ENCODE measurements at places on chromosomes 7 and 10.
A peak's percentile ranks its signal among the peaks of the same experiment; 100 is the strongest.

DNA sequence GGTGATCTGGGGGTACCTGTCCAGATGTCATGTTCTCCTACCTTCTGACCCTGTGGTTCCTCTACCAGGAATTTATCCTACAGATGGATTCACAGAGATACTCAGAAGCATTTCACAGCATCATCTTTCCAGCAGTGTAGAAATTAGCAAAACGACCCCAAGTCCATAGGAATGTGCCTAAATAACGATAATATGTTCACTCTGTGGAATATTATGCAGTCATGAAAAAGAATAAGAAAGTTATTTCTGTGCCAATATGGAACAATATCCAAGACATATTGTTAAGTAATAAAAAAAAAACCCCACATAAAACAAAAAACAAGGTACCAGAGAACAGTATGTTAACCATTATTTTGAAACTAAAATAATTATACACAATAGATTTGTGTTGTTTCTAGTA lies 123.8 kb upstream of the SDK1 start:
- DNase-seq: no peak

DNA sequence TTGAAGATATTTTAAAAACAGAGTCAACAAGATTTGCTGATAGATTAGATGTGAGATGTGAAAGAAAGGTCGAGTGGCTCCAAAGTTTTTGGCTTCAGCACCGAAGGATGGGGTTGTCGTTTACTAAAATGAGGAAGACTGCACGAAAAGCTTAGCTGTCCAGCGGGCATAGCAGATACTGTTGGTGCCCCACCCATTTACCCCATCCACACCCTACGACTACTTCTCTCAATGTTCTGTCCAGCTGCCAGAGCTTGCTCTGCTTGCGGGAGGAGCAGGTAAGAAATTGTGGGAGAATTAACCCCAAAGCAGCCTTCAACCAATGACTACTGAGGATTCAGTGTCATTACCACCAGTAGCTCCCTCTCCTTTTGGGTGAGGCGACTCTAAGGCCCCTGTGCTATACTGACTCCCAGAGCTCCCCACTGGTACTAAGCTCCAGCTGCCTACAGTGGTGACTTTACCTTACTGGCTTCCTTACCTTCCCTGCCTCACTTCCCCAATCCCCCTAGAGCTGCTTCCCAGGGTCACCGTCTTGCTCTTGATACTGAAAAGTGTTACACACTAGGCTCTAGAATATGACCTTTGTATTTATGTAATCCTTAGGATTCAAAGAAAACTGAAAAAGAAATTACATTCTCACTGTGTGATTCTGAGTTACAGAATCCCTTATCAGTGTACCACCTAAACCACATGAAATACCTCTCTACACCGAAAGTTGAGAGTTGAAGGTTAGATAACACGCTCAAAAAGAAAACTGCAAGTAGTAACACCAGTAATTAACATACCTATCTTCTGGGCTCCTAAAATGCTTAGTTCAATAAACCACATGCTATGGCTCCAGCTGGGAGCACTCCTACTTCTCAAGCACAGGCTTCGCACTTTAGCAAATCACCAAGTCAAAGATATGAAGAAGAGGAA lies 22.3 kb downstream of the CACUL1 start:
- DNase-seq: no peak

- no peak for DNase-seq
Measured at GRCh38 chr10:129388435-129388834, 78.6 kb upstream of the MGMT start.

- no peak for DNase-seq
Measured at GRCh38 chr7:115267503-115267902, 345.6 kb downstream of the MDFIC start.

- DNase-seq: no peak
Measured at GRCh38 chr7:6167004-6167551, 105.3 kb downstream of the CYTH3 start.

DNA sequence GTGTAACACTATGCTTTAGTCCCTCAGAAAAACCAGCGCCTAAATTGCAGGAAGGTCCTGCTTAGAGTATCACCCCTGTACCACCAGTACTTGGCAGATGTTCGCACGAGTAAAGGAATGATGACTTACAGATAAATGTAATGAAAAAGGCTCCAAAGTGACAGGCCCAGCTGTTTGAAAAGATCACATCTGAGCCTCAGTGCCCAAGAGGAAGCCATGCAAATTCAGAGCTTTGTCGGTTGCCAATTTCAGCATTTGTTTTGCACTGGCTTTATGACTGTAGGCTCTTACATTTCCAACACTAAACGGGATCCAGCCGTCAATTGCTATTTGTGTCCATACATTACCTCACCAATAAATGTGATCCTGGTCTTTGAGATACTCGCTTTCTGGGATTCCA lies 60.6 kb upstream of the GAD2 start:
- DNase-seq: no peak

DNA sequence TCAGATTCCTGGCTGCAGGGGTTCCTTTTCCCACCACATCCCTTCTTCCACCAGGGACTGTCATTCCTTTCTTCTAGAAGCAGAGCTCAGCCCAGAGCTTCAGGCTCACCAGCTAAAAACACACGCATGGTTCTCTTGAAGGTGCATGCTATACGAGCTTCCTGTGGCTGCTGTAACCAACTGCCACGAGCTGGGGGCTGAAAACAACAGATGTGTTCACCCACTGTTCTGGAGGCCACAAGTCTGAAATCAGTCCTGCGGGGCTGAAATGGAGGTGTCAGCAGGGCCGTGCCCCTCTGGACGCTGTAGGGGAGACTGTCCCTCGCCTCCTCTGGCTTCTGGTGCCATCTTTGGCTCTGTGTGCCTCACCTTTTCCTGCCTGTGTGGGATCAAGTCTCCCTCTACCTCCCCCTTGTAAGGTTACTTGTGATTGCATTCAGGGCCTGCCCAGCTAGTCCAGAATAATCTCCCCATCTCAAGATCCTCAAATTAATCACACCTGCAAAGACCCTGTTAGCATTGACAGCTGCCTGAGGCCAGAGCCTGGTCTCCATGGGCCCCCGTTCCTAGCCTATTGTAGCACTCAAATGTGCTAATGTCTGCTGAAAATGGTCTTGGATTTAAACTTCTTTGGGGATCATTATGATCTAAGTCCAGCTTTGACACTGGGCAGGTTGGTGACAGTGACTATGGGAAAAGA lies 13.7 kb downstream of the RAB19 start:
- peak; percentile 59 for DNase-seq

- DNase-seq: no peak
Measured at GRCh38 chr10:68604441-68604840, 44.3 kb downstream of the TET1 start.

- DNase-seq: no peak
Measured at GRCh38 chr10:3684891-3685290, 100.1 kb downstream of the KLF6 start.

DNA sequence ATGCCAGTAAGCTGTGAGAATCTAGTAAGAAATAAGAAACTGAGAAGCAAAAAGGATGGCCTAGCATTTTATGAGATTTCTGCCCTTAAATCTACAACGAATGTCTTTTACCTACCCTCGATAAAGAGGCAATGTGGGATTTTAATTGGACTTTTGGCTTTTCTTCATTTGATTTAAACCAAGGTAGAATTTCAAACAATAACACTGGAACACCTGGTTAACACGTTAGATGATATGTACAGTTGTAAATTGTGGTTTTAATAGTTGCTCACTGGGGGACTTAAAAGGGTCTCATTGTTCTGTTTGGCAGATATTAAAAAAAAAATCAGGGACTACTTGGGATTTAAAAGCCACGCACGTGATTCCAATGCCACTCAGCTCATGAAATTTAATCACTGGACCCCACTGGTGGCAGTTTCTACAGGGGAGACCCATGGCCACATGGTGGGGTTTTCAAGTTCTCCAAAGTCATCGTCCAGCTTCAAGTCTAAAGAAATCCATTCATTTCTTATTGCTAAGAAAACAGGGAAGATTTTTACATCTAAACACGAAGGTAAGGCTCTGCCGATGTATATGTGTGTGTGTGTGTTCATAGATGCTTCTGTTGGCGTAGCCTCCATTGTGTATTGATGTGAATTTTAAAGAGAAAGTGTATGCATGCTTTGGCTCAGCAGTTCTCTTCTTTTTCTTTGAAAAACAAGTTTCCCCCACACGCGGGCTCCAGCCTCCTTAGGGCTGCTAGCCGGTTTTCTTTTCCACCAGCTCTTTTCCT lies 588.6 kb upstream of the MKI67 start:
- no peak for DNase-seq

DNA sequence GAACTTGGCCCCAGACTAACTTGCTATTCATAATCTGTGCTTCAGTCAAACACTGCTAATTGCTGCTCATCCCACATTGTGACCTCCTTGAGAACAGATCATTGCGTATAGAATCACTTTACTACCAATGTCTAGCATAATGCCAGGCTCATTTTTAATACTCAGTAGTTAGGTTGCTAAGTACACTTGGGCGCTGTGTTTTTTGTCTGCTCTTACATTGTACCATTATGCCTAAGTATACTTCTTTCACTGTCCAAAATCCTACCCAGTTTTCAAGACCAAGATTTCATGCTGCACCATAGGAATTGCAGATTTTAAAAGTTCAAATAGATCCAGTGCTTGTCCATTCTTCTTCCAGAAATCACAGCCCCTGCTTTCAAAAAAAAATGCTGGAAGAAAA lies 32.8 kb upstream of the TMEM106B start:
- no peak for DNase-seq

GRCh38 chr7:87627634-87627994 lies 584 bp upstream of the RUNDC3B start:
- no peak for DNase-seq

GRCh38 chr10:23200997-23201652 lies 9.0 kb downstream of the PTF1A start:
- DNase-seq: no peak

DNA sequence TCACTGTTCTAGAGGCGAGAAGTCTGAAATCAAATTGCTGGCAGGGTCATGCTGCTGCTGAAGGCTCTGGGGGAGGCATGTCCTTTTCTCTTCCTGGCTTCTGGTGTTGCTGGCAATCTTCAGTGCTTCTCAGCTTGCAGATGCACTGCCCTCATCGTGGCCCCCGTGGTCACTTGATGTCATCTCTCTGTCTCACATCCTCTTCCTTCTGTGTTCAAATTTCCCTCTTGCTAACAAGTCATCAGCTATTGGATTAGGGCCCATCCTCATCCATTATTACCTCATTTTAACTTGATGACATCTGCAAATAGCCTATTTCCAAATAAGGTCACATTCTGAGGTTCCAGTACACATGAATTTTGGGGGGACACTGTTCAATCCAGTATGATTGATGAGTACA lies 36.6 kb upstream of the SRGN start:
- no peak for DNase-seq

DNA sequence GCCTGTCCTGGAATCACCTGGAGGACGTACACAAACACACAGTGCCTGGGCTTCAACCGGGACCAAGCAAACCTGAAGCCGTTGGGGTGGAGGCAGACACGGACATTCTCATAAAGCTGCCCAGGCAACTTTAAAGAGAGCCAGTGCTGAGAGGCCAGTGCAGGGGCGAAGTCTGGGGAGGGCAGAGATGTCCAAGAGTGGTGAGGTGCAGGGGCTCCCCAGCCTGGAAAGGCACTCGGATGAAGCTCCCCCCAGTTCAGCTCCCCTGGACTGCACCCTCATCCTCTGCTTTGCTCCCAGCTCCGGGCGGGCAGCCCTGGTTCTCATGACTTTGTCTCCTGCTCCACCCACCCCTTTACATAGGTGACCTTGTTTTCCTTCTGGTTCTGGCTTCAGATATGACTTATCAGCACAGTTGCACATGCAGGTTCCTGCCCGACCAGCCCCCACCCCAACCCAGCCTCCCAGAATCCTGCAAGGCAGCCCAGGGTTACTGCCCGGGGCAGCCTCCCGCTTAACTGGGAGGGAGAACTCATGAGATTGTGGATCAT lies 60.8 kb upstream of the EEPD1 start:
- no peak for DNase-seq

DNA sequence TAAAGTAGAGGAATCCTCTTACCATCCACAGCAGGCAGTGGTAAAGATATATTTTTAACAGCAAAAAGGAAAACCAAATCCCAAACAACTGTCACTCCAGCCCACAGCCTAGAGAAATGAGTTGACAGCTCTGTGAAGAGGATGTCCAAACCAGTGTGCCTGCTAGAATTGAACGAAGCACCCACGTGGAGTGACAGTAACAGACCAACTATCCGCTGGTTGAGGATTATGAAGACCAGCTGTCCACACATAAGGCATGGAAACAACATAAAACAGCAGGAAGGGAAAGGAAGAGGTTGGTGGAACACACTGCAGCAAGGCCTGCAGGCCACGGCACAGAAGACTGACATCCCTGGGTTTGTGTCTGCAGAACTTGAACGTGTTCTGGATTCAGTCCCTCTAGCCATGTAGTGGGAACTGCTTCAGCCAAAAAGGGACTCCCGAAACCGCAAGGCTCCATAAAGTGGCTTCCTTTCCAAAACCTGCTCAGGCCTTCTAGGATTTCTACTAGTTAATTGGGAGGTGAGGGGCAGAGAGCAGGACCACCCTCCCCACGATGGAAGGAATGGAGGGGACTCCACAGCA lies 324.4 kb downstream of the BICC1 start:
- no peak for DNase-seq

DNA sequence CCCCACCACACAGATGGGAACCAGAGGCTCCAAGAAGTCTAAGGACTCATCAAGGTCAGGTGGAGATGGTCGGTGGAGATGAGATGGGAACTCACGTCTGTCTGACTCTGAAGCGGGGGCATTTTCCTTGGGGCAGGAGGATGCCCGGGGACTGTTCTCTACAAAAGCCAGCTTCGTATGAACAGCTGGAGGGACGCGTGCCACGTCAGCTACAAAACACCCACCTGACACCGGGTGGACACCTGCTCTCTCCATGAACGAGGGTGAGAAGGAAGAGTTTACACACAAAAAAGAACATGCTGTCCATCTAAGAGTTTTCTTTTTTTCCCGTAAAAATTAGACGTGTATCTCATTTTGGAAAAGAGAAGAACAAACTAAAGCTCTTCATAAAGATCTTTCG lies 47.7 kb downstream of the C10orf143 start:
- DNase-seq: no peak
